Ovary (tissue), 10 donors: ENCODE measurements at places on chromosomes 2 and 18. TPM values are rescaled to one million over a fixed set of nuclear protein-coding genes. Genes with fewer than 3 reads are reported as not detected.

DNA sequence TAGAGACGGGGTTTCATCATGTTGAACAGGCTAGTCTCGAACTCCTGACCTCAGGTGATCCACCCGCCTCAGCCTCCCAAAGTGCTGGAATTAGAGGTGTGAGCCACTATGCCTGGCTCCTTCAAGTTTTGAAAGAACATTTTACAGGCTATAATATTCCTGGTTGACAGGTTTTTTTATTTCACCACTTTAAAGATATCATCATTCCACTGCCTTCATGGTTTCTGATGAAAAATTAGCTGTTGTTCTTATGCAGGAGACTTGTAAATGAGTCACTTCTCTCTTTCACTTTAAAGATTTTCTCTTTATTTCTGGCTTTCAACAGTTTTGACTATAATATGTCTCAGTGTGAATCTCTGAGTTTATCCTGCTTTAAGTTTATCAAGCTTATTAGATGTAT lies 7.9 kb upstream of the ARPC2 start:
- H3K27ac ChIP-seq, result no peak overlapping the region
- H3K4me1 ChIP-seq, result no peaks in the 10 kb centered on the region
- H3K36me3 ChIP-seq, result no peaks in the 10 kb centered on the region
- no peaks in the 10 kb centered on the region for H3K27me3 ChIP-seq

DNA sequence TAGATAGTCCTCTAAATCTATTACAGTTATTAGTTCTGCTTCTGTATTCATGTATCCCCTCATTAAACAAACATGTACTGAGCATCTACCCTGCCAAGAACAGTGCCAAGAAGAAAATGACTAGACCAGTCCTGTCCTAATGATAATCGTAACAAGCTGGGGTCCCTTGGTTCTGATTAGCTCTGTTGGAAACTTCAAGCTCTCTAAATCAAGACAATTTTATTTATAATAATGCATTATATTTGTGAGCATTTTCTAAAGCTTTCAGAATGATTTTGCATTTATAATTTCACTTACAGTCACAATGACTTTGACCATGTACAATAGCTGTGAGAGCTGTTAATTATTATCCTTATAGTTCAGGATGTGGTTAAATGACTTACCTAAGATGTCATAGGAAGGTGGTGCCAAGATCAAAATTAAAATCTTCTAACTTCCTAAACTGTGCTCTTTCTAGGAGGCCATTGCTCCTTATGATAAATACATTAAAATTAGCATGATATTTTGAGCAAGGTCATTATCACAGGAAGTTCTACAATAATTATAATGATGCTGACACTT lies 336.5 kb upstream of the SLC39A10 start:
- no peak overlapping the region for H3K4me3 ChIP-seq
- H3K36me3 ChIP-seq, result no peaks in the 10 kb centered on the region
- H3K27ac ChIP-seq, result no peak overlapping the region
- no peaks in the 10 kb centered on the region for H3K27me3 ChIP-seq

- H3K27me3 ChIP-seq, result no peaks in the 10 kb centered on the region
- no peaks in the 10 kb centered on the region for H3K36me3 ChIP-seq
- H3K27ac ChIP-seq, result no peak overlapping the region
- DNase-seq, result no peak
- no peak overlapping the region for H3K4me3 ChIP-seq
- no peaks in the 10 kb centered on the region for H3K4me1 ChIP-seq
Observed at GRCh38 chr2:174282441-174282840, 34.1 kb upstream of the OLA1 start.

- H3K27ac ChIP-seq, result no peak overlapping the region
- no peak overlapping the region for H3K4me3 ChIP-seq
- DNase-seq, result no peak
Observed at GRCh38 chr18:47872426-47872825, 58.0 kb downstream of the SMAD2 start.

GRCh38 chr2:85792783-85793441 lies 39.1 kb downstream of the ATOH8 start:
- H3K36me3 ChIP-seq, result no peaks in the 10 kb centered on the region
- no peaks in the 10 kb centered on the region for H3K27me3 ChIP-seq
- peak; percentile 68 for DNase-seq

DNA sequence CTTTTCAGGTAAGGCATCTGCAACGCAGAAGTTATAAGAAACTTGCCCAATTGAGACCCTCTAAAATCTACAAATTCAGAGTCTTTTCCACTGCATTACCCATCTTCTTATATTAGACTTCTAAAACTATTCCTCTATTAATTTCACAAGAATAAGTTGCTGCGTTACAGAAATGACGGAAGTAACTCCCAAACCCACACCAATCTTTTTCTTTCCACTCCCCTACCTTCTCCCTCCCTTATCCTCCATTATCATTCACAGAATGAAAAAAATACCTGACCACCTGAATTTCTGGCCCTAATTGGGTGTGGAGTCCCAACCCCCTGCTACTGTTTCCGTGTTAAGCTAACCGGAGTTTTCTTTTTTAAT lies 689 bp downstream of the RPRD1A start:
- no peaks in the 10 kb centered on the region for H3K27me3 ChIP-seq
- H3K36me3 ChIP-seq, result no peaks in the 10 kb centered on the region
- H3K4me1 ChIP-seq, result no peaks in the 10 kb centered on the region
- H3K4me3 ChIP-seq, result peak overlapping the region; percentile 71
- no peak for DNase-seq
- no peak overlapping the region for H3K27ac ChIP-seq

DNA sequence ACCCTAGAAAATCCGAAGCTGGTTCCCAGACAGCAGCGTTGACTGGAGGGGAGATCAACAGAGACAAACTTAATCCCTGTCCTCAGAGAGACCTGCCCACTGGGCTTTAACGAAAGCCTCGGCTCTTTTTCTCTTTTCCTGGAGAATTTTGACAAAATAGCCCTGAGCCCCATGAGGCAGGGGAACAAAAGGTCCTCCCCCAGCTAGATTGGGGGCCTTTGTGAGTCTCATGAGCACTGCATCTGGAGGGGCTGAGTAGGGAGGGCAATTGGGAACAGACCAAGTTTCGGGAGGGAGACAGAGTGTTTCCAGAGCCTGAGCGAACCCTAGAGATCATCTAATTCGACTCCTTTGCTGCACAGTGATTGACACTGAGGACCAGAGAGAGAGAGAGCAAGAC lies 123.9 kb upstream of the HAAO start:
- no peak for DNase-seq
- no peaks in the 10 kb centered on the region for H3K36me3 ChIP-seq
- peaks cover 6% of the 10 kb centered on the region for H3K4me1 ChIP-seq
- H3K4me3 ChIP-seq, result no peak overlapping the region

DNA sequence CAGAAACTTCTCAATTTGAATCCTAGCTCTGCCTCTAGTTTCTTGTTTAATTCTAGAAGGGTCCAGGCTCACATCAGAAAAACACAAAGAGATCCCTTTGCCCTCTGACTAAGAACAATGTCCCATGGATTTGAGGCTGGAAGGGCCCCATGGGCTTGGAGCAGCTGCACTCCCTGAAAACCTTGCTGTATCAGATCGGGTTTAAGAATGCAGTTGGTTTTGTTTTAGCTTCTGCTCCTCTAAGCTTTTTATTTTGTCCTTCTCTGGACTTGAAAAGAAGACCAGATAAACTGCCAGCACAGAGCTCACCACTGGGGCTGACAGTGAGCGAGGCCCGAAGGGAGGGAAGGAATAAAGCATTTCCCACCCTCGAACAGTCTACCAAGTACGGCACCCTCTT lies 69.2 kb upstream of the WIPF1 start:
- DNase-seq, result no peak
- no peak overlapping the region for H3K27ac ChIP-seq
- H3K4me1 ChIP-seq, result no peaks in the 10 kb centered on the region
- H3K36me3 ChIP-seq, result no peaks in the 10 kb centered on the region
- no peaks in the 10 kb centered on the region for H3K27me3 ChIP-seq

DNA sequence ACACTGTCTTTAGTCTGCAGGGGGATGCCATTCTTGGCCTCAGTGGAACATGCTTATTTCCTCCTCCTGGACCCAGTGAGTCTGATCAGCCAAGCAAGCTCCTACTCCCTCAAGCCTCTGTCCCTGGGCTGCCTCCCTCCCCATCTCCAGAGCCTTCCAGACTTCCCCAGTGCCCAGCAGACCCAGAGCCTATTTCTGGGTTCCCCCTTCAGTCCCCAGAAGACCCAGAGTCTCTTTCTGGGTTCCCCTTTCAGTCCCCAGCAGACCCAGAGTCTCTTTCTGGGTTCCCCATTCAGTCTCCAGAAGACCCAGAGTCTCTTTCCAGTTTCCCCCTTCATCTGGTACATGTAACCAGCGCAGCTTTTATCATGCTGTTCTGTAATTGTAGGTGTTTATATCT lies 17.0 kb upstream of the PKDCC start:
- no peaks in the 10 kb centered on the region for H3K36me3 ChIP-seq
- H3K27me3 ChIP-seq, result no peaks in the 10 kb centered on the region
- H3K27ac ChIP-seq, result no peak overlapping the region
- DNase-seq, result no peak
- no peak overlapping the region for H3K4me3 ChIP-seq
- peaks cover 8% of the 10 kb centered on the region for H3K4me1 ChIP-seq

Gene VWA3B
- 15.7 TPM for total RNA-seq

Gene C2orf15
- 0.24 TPM for total RNA-seq

Gene SULT1C4
- total RNA-seq, result 27.2 TPM

Gene TFCP2L1
- 2.0 TPM for total RNA-seq

Gene TPO
- not detected for total RNA-seq

Gene CELF4
- 1.1 TPM for total RNA-seq
